ENCODE measurements at places on chromosomes 7 and 10.

GRCh38 chr7:99457650-99458493 is 8.1 kb downstream of the ATP5MF start:
- DNase-seq, result no peak

GRCh38 chr7:158015403-158016179 is 572.0 kb downstream of the PTPRN2 start:
- DNase-seq, result no peak

GRCh38 chr7:129676017-129676897 is 64.7 kb downstream of the NRF1 start:
- DNase-seq, result no peak

DNA sequence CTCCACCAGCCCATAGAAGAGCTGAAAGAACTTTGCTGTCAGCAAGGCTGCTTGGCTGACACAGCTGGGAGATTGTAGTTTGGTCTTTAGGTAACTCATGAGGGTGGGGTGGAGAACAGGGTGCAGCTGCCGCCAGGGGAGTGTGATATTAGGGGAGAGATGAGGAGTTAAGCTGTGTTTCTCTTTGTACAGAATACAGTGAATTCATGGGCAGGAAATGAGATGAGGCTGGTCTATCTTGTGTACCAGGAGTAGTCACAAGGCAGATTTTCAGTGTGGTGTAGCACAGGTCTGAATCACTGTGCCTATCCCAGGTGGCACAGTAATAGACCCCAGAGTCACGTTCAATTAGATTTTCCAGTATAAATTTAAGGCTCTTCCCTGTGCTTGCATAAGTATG is 56.6 kb upstream of the TARP start:
- DNase-seq, result no peak

- peak; percentile 55 for DNase-seq
Measured at GRCh38 chr7:113710310-113711096, 208.3 kb downstream of the PPP1R3A start.

DNA sequence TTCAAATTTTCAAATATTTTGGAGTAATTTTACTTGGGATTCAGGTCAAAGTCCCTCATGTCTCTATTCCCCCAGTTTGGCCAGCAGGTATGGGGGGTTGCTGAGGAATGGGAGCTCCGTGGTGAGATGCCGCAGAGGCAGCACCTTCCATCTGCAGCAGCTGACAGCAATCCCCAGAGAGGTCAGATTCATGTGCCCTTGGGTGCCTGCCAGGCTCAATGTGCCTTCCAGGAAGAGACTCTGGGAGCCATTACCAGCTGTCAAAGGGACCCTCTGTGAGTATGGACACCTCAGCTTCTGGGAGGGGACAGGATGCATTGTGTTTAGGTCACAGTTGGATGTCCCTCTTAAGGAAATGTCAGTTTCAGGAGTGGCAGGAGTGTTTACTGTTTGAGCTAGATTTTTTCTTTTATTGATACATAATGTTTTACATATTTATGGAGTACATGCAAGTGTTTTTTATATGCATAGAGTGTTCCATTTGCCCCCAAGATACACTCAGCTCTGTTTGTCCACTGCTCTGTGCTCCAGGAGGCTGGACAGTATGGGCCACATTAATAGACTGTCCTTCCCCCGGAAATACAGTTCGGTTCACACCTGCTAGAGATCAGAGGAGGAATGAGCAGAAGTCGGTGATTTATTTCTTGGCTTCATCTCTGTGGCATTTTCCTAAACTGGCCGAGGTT is 75.3 kb upstream of the GRB10 start:
- no peak for DNase-seq

- DNase-seq, result no peak
Measured at GRCh38 chr7:11478426-11478825, 353.6 kb downstream of the THSD7A start.

GRCh38 chr10:36111676-36112075 is 469.6 kb upstream of the FZD8 start:
- DNase-seq, result no peak

GRCh38 chr10:110376021-110376766 is 71.5 kb upstream of the SMNDC1 start:
- DNase-seq, result no peak

DNA sequence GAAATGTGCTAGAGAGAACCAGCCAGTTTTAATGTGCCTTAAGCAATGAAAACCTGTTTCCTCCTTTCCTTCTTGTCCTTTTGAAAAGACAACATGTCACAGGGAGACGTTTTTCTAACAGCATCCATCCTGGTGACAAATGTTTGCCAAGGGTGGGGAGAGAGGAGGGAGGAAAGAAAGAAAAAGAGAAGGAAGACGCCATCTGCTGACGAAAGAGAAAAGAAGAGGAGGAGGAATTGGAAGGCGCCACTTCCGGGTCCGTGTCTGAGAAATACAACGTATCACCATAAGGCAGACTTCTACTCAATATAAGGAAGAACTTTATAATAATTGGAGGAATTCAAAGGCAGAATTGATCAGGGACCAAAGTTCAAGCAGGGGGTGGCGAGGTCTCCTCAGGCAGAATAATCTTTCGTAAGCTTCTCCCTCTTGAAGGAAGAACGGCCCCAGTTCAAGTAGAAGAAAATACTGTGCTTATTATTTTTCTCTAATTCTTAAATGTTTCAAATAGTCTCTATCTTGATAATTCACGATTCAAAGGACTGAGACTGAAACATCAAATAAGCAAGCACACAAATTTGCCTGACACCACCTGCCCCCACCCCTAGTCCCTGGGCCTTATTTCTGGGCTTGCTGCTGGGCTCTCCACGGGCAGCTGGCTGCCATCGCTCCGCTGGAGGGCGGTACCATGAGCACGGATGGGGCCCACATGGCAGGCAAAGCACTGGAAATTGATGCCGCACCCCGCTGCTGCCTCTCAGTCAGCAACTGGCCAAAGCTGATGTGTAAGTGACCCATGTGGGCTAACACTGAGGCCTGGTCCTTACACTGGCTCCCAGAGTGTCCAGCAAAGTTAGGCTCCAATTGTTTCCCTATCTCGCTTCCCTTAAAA is 273.7 kb upstream of the KLF14 start:
- DNase-seq, result peak; percentile 46

DNA sequence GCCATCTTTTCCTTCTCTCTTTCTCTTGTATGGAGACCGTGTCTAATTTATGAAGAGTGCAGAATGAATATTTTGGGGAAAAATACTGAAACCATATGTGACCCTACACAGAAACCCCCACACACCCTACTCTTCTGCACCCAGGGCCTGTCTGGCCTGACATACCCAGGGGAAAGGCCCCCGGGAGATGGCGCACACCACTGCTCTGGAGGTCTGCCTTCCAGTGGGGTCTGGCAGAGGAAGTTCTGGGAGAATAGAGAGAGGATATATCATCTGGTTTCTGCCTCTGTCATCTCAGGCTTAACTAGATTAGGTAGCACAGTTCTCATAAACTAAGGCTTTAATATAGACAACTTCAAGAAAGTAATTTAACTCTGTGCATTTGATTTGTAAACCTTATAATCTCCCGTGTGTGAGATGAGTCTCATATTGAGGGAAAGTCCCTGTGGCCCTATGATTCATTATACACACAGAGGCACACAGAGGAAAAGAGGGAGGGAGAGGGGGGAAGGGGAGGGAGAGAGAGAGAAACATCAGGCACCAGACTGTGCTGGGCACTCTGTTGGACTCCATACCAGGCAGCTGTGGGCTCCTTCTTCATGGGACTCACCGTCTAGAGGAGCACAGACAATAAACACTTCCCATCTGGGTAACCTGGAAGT is 123.3 kb downstream of the AOAH start:
- DNase-seq, result no peak

- no peak for DNase-seq
Measured at GRCh38 chr10:63636812-63637211, 115.6 kb downstream of the REEP3 start.

GRCh38 chr7:134707663-134708378 is 61.2 kb downstream of the BPGM start:
- DNase-seq, result no peak

GRCh38 chr7:26293569-26294308 is 2.1 kb downstream of the SNX10 start:
- DNase-seq, result peak; percentile 32

- DNase-seq, result no peak
Measured at GRCh38 chr7:110801502-110801901, 289.4 kb upstream of the LRRN3 start.

DNA sequence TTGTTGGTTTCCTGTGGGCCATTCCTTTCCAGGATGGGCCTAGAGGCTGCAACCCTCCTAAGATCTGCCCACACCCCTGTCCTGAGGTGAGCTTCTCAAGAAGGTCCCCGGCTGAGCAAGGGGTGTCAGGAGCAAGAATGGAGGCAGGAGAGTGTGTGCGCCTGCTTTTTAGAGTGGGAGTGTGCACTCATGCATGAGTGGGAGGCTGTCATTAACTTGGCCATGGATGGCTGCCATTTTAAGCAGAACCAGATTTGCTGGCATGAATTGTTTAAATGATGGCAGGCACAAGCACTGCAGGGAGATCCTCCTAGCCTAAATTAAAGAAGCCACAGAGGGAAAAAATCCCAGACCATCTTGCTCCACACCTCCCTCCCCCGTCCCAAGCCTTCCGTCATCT is 2.9 kb upstream of the SGPL1 start:
- DNase-seq, result no peak

- DNase-seq, result no peak
Measured at GRCh38 chr7:107951172-107951787, 51.7 kb downstream of the LAMB1 start.

- DNase-seq, result no peak
Measured at GRCh38 chr7:47501406-47501805, 80.5 kb downstream of the TNS3 start.

- no peak for DNase-seq
Measured at GRCh38 chr10:33638891-33639290, 304.4 kb upstream of the NRP1 start.

GRCh38 chr10:96360766-96361165 is 2.0 kb upstream of the OPALIN start:
- DNase-seq, result no peak

DNA sequence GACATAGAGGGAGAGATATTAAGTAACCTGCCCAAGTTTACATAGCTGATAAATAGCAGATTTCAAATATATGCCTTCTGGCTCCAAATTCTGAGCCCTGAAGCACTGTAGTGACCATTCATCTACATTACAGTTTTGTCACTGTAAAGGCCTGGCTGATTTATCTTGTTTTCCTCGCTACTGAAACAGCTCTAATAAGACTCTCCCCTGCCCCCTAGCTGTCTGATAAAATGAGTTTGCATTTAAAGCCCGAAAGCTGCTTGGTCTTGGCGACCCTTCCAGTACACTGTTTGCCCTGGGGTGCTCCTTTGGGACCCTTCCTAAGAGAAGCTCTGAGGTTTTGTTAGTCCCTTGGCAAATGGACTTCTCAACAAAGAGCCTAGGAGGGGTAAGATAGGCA is 59.7 kb upstream of the RAB11FIP2 start:
- DNase-seq, result no peak

- no peak for DNase-seq
Measured at GRCh38 chr10:21048068-21048467, 151.0 kb upstream of the NEBL start.

GRCh38 chr10:103244666-103245271 is 918 bp upstream of the RPEL1 start:
- peak; percentile 66 for DNase-seq

DNA sequence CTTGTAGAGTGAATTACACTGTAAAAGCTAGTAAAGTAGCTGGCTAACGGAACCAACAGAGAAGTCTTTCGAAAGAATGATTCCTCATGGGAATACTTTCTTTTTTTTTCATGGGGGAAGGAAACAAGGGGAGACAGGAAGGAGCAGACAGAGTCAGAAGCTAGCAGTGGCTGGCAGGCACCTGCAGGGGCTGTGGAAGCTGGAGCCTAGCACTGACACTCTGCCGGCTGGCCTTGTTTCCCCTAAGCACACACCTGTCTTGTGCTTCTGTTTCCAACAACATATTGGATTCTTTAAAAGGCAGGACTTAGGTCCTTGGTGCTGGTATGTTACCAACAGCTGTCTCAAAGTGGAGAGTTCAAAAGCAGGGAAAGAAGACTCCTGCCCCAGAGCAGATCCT is 24.7 kb downstream of the NOD1 start:
- no peak for DNase-seq

GRCh38 chr10:14753441-14753840 is 21.3 kb downstream of the FAM107B start:
- DNase-seq, result no peak

- no peak for DNase-seq
Measured at GRCh38 chr7:113060100-113060499, 26.5 kb downstream of the GPR85 start.

GRCh38 chr7:94547126-94547525 is 37.5 kb downstream of the CASD1 start:
- DNase-seq, result no peak

- no peak for DNase-seq
Measured at GRCh38 chr7:8511855-8512254, 78.4 kb downstream of the NXPH1 start.

DNA sequence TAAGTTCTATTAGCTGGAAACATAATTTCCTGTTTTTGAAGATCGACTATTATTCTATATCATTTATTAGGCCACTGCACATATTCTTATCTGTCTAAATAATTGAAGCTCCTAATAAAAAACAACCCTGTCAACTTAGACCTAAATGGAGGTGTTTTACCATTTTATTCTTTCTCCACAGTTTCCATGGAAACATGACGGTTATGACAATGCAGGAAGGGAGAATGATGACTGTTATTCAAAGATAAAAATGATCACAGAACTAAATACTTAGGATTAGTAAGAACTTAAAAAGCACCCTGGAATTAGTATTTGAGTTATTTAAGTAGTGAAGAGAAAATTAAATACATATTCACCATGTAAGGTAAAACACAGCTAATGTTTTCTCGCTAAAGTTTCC is 119.9 kb upstream of the DKK1 start:
- DNase-seq, result no peak

GRCh38 chr7:138776166-138776833 is 21.5 kb upstream of the TMEM213 start:
- no peak for DNase-seq

DNA sequence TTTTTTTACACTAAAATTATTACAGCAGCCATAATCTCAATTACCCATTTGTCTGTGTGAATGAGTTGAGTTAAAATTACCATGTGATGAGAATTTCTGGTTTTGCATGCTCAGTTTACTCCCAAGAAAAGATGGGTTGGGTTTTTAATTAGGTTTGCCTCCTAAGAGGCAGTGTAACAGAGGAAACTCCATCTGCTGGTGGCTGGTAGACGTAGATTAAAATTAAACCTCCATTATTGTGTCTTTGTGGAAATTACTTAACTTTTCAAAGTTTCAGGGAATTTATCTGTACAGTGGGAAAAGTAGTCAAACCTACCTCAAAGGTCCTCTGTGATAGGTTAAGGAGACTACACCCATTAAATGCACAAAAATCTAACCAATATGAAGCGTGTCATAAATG is 954.2 kb downstream of the PCDH15 start:
- no peak for DNase-seq

- no peak for DNase-seq
Measured at GRCh38 chr10:29183301-29183945, 105.4 kb upstream of the LYZL1 start.

GRCh38 chr10:121478556-121478955 is 119.7 kb downstream of the FGFR2 start:
- no peak for DNase-seq
